ENCODE measurements at places on chromosomes 4 and X.

- DNase-seq, result no peak
Observed at GRCh38 chr4:183478123-183478522, 26.7 kb upstream of the ING2 start.

- DNase-seq, result no peak
Observed at GRCh38 chr4:147899512-147899911, 167.6 kb downstream of the ARHGAP10 start.

GRCh38 chr4:9947168-9948062, 73.9 kb downstream of the SLC2A9 start:
- DNase-seq, result no peak

GRCh38 chrX:132957211-132958090, 978 bp downstream of the HS6ST2 start:
- DNase-seq, result no peak

DNA sequence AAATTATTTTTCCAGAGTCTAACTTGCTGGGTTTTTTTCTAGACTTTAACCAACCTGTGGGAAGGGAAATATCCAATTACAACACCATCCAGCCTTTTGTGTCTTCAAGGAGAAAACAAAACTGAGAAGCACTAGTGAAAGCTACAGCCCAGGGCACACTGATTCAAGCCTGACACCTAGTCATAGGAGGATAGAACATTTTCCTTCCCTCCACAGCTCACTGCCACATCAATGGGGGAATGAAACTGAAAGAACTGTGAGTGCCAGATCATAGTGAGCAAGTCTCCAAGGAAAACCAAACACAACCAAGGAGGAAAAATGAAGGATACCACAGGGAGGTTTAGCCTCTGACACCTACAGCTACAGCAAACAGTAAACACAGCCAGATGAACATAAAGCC, 43.3 kb upstream of the MAGEA8 start:
- no peak for DNase-seq

DNA sequence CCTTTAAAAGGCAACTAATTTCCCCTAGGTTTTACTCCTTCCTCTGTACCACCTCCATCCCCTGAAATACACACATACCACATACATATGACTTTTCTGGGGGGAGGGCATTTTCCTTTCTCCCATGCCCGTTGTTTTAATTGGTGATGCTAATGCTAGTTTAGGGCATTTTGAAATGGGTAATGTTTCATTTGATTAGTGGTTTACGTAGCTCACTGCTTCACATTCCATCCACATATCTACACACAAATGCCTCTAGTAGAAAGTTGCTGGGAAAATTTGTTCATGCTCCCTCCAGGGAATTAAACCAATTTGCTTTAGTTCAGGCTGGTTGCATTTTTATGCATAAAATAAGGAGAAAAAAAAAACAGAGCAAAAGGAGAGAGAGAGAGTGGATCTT, 231.2 kb downstream of the FRAS1 start:
- no peak for DNase-seq

DNA sequence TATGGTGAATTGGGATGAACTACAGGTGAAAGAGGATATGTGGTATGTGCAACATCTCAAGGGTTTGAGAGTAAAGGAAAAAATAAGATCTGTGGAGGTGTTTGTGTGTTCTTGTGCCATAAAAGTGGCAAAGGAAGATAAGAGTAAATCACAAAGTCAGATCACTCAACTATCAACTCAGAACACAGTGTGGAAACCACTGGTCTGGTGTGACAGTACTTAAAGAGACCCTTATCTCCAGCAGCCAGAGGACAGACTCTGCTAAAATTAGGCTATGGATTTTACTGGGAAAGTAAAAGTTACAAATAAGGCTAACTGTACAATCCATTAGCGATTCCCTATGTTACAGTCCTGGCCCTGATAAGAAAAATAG, 54.0 kb upstream of the PRDM8 start:
- no peak for DNase-seq

GRCh38 chr4:172813359-172813923, 355.2 kb upstream of the GALNT7 start:
- no peak for DNase-seq

DNA sequence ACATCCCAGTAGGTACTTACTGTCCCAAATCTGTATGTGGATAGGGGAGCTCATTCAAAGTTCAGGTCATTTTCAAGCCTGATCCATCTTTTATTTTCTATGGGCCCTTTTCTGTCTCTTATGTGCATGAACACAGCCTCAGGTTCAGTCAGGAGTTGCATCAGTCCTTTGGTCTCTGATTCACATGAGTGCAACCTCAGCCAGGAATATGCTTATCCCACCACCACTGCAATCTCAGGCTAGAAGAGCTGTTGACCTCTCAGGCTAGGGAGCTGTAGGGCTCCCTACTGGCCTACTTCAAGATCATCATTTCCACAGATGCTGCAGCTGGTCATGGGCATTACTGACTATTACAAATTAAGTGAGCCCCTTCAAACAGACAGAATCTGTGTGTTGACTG, 27.2 kb downstream of the AASDH start:
- DNase-seq, result no peak

DNA sequence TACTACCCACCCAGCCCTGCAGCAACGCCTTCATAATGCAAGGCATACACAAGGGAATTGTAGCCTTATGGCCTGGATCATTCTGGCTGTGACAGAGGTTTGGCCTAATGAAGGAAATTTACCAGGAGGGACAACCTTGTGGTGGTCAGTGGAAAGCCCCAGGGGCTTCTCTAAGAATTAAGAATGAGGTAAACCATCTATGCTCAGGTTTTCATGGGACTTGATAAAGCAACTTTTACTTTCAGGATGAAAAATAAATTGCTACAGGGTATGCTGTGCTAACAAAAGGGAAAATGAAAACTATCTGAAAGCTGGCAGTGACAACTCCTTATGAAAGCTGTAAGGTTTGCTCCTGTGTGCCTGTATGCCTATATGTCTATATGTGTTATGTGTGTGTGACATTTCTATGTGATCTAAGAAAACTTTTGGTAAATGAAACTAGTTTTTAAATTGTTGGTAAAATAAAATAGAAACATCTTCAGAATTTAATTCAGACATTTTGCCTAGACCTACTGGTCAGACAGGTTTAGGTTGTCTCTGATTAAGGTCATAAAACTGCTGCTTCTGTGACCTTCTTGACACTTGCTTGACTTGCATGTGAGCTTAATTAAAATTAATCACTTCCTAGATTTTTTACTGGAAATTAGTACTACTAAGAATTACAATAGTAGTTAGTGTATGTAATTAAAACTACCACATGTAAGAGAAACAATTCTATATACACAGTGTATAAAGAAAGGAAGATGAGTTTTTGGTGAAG, 19.9 kb upstream of the TXK start:
- DNase-seq, result no peak

DNA sequence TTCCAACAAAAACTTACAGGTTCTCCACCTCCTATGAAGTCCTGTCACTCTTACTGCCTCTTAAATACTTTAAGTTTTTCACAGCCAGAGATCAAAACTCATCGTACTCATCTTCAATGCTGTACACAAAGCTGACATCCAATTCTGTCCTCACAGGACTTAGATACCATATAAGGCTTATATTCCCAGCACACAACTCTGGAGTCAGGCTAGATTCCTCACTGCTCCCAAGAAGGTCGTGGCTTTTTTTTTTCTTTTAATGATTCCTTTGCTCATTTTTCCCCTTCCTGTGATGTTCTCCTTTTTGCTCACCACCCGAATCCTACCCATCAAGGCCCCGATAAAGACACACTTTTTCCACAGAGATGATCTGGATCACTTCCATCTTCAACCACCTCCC, 914 bp downstream of the TRAPPC2 start:
- DNase-seq, result no peak

DNA sequence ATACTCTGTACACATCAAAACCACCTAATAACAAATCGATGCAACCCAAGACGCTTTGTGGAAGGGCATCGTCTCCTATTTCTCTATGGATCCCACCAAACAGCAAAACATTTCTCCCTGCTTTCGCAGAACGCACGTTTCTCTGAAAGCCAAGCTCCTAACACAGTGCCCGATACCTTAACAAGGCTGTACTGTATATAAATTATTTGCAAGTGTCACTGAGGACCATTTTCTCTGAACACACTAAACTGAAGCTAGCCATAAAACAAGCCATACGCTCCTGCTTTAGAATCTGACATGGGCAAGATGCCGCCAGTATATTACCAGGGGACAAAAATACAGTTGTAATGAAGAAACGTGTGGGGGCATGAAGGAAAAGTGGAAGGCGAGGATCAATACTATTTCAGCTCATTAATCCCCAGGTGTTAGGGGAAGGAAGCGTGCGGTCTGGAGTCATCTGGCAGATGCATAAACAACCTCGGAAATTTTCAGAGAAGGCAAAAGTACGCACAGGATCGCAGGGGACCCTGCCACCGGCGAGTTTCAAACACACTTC, 703 bp downstream of the KCNIP4 start:
- no peak for DNase-seq

- no peak for DNase-seq
Observed at GRCh38 chrX:8244301-8244700, 73.2 kb upstream of the VCX2 start.

DNA sequence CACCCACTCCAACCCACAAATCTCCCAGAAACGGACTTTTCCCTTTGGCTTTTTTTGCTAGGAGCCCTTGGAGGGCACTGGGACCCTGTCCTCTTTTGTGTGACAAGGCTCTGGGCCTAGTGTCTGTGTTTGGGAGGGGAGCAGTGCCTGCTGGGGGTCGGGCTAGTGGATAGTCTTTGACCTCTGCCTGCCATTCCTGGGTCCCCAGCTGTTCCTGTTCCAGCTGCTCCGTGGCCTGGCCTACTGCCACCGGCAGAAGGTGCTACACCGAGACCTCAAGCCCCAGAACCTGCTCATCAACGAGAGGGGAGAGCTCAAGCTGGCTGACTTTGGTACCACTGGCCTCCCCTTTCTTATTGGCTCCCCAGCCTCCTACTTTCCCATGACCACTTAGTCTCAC, 6.7 kb upstream of the USP11 start:
- no peak for DNase-seq

GRCh38 chr4:73836373-73837279, at the start of gene CXCL6:
TSS of gene CXCL6 (plus strand) at chr4:73836678. CDS start at chr4:73836751, 73 bp downstream.
- DNase-seq, result peak; percentile 12

GRCh38 chrX:118571836-118572235, 76.2 kb downstream of the DOCK11 start:
- no peak for DNase-seq

DNA sequence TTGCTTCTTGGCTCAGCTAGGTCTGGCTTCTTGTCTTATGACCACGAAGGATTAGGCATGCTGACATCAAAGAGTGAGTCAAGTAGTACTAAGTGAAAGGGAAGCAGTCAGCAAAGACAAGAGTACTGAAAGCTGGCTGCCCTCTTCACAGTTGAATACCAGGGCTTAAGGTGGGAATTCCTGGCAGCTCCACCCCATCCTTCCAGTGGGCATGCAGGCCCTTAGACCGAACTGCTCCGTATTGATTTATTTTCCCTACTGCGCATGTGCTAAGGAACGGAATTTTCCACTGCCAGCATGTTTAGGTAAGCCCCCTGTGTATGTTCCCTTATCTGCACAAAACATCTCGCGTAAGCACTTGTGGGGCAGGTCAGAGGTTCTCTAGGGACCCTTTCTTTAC, 2320.1 kb downstream of the ARAP2 start:
- no peak for DNase-seq

DNA sequence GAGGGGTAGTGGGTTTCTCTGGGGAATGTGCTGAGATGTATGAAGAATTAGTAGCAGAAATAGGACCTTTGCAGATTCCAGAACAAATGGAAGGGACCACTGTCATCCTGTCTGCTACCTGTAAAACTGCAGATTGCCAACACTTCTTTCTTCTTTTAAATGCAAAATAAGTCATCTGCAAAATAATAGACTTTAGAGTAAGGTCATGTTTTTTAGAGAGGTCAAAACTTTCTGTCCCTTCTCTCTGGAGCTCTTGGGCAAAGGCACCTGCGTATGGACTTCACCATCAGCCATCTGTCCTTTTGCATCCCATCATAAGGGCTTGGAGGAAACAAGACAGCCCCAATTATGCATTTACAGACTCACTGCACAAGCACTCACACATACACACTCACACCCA, 121.1 kb upstream of the PPARGC1A start:
- DNase-seq, result no peak

DNA sequence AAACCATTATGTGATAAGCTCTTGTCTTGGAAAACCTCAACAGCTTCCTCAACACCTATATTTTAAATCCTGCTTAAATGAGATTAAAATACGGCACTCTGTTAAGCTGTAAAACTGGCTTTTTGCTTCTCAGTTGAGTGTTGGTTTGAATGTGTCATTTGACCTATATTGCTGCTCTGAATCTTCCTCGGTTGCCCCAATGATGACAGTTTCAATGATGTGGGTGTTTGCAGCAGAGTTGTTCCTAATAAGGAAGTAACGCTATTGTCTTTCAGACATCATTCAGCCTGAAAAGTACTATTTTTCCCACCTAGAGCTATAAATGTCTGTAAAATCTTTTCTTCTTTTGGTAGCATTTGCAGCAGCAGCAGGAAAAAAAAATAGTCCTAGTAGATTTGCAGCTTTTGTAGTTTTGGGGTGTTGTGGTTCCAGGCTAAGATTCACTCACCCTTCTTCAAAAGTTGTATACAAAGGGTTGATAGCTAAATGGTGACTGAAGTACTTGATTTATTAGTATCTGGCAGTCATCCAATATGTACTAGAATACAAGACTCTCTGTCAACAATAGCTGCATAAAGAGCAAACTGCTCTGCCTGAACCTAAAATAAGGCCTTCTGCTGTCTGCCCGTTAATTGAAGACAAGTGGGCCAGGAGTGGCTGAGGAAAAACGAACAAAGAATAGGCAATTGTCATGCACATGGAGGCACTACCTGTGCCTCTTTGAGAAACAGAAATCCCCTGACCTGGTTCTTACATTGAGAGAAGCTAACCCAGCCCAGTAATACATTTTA, 333.1 kb downstream of the IL1RAPL1 start:
- DNase-seq, result no peak

DNA sequence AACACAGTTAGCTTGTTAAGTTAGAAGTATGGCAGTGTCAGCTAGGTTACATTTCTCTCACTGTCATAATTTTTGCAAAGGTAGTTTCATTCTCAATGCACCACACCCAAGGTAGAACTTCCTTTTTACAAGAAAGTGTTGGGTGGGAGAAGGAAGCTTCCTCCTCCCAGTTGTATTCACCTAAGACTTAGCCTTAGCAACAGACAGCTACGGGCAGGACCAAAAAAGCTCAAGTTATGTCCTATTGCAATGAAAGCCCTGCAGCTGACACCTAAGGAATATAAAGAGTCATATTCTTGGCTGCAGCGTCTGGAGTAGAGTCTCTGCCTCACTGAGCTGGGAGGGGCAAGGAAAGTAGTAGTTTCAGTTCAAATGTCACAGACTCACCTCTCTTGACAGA, 25.1 kb upstream of the PRDM8 start:
- peak; percentile 32 for DNase-seq

GRCh38 chr4:154579927-154580326, 10.6 kb downstream of the FGA start:
- no peak for DNase-seq

DNA sequence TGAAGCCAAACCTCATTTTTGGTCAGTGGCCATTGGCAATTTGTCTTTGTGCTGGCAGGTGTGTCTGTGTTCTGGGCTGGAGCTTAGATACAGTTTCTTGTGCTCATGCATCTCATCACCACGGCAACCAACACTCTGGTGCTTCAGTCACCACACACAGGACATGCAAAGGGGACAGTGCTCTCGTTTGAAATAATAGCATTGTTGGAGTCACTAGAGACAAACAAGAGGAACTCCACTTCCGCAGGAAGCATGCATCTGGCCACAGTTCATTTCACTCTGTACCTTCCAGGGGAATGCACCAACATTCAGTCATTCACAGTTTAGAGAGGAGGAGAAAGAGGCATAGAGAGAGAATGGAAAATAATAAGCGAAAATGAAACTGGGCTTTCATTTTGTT, 267.4 kb downstream of the ANK2 start:
- no peak for DNase-seq

Measured in CD4-positive, alpha-beta T cell treated with Interleukin-1 beta for 1 hour (primary cell).